ENCODE measurements at places on chromosomes 7 and 10. TPM values are rescaled to one million over a fixed set of nuclear protein-coding genes. Genes with fewer than 3 reads are reported as not detected.

DNA sequence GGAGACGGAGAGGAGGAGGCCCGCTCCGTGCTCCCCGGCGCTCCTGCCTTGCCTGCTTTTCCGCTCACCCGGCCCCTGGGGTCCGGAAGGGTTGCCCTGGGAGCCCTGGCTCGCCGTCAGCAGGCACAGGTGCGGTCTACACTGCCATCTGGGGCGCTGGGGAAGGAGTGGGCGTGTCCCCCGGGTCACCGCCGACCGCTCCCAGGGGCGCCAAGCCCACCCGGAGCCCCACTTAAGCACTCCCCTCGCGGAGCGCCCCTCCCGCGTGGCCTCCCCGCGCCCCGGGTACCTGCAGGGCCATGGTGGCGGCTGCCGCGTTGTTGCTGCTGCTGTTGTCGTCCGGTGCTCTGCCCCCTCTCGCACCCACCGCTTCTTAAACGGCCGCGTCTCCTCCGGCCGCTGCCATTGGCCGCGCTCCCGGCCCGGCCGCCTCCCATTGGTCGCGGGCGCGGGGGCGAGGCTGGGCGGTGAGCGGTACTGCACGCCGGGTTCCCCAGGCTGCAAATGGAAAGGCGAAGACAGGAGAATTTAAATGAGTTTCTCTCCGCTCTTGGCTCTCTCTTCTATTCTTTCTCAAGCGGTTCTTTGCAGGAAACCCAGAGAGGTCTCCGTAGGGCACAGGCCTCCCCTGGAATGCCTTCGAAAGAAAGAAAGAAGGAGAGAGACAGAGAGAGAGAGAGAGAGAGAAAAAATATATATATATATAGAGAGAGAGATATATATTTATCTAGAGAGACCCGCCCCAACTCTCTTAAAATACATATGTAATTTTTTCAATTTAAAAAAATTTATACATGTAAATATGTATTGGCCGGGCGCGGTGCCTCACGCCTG, at the start of gene ACBD7:
ACBD7 (minus strand) TSS at position 349 of the 834 bp plus-strand sequence; CDS start at position 301, 48 bp downstream.
- H3K27ac ChIP-seq: no peak within 1 kb of the TSS
- H3K27me3 ChIP-seq: peaks cover 3% of the 10 kb centered on the region
- H3K4me1 ChIP-seq: peaks cover 8% of the 10 kb centered on the region
- H3K4me3 ChIP-seq: peak within 1 kb of the TSS; percentile 73
- peak; percentile 51 for DNase-seq

DNA sequence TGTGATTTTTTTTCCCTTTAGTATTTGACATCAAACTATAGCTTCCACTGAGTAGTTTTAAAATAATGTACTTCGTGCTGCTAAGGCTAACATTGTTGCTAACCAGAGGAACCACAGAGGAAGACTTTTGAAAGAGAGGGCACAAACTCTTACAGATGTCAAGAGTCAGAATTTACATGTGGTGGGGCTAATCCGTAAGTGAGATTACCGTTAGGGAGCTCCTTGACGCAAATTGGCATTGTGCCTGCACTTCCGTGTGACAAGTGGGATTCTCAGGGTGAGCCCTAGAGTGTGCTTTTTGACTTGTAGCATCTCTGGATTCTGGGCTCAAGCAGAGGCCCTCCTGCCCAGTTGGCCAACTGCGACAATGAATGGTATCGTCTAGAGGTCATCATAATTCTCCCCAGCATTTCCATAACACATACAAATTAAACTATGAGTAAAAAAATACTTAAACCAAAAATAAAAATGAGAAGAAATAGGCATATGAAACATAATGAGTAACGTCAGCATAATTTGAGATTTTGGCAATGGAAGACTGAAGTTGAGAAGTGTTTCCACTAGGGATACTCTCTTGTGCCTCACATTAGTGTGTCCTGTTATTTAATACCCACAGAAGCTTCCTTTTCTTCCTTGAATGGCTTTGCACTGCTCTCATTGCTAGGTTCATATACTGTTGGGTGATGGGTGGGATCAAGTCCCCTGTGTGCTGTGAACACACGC, 164.0 kb downstream of the SDK1 start:
- H3K36me3 ChIP-seq: no peaks in the 10 kb centered on the region
- no peak for DNase-seq
- H3K27ac ChIP-seq: no peak overlapping the region
- H3K27me3 ChIP-seq: no peaks in the 10 kb centered on the region
- H3K4me3 ChIP-seq: no peak overlapping the region

The CCL26 gene
- total RNA-seq: not detected

DNA sequence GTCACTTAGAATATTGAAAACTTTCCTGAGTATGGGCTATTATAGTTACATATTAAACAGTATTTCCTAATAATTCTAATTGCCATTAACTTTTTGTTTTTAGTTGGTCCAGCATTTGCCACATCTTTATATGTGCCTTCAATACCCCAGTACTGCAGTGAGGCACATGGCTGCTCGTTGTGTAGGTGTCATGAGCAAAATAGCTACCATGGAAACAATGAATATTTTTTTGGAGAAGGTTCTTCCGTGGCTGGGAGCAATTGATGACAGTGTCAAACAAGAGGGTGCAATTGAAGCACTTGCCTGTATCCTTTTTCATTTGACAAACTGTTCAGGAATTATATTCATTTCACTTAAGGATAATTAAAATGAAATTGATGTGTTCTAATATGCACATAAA, 72.7 kb downstream of the BTAF1 start:
- no peak for DNase-seq
- H3K27ac ChIP-seq: no peak overlapping the region
- peaks cover 33% of the 10 kb centered on the region for H3K36me3 ChIP-seq

- no peak for DNase-seq
- H3K27me3 ChIP-seq: no peaks in the 10 kb centered on the region
- H3K4me1 ChIP-seq: no peaks in the 10 kb centered on the region
- no peaks in the 10 kb centered on the region for H3K36me3 ChIP-seq
- H3K27ac ChIP-seq: no peak overlapping the region
- H3K4me3 ChIP-seq: no peak overlapping the region
Observed at GRCh38 chr10:30959836-30960210, 71.8 kb downstream of the ZNF438 start.

DNA sequence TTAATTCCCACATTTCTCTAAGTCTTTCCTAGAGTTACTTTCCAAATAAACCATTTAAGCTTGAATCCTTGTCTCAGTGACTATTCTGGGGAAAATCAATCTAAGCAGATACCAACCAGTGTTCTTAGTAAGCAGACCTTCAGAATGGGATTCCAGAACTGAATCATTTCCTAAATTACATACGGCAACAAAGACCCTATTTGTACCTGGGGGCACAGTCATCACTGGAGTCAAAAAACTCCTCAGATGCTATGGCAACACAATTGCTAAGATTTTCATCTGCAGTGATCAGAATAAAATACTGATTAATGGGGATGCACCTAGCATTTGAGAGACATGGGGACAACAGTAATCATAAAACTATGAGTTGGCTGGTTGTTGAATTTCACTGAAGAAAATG, 284.7 kb upstream of the HGF start:
- no peak overlapping the region for H3K27ac ChIP-seq
- no peak overlapping the region for H3K4me3 ChIP-seq

DNA sequence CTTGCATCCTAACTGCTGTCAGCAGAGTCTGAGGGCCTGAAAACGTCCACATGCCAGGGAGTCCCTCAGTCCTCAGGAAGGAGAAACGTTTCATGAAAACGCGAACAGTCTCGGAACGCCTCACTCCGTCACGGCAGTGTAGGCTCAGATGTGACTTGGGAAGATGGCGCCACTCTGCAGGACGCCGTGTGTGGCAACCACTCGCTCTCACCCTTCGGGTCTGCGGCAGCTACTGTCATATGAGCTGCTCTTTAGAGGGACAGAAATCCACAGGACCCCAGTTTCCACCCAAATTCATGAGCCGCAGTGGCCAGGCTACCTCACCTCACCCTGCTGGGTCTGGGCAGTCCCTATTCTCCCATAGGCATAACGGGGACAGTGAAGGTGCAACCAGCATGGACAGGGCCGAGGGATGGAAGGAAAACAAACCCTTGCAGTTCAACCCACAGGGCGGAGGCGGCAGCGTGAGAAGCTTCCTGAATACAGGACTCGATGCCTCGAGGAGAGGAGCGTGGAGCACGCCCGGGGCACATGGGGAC, 438.3 kb downstream of the DNAJB6 start:
- H3K4me1 ChIP-seq: no peaks in the 10 kb centered on the region
- H3K4me3 ChIP-seq: no peak overlapping the region
- no peaks in the 10 kb centered on the region for H3K36me3 ChIP-seq

DNA sequence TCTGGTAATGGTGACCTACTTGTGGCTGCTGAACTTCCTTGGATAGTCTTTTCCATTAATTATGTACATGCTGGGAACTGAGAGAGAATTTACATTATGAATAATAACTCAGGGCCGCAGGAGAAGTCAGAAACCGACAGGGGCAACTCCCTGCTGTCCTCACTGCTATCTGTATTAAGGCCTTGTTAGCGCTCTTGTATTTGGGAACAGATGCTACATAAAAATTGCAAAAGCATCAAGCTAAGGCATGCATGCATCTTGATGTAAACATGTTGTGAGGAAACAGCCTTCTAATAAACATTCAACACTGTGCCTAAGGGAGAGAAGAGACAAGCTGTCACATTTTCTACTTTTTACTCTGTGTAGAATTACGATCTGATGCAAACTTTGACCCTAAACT, 158.4 kb downstream of the PARD3 start:
- no peaks in the 10 kb centered on the region for H3K27me3 ChIP-seq
- no peaks in the 10 kb centered on the region for H3K4me1 ChIP-seq
- no peak overlapping the region for H3K27ac ChIP-seq
- no peak for DNase-seq
- H3K4me3 ChIP-seq: no peak overlapping the region

GRCh38 chr10:27547482-27547881, 43.4 kb downstream of the RAB18 start:
- no peaks in the 10 kb centered on the region for H3K27me3 ChIP-seq
- no peak overlapping the region for H3K27ac ChIP-seq
- H3K36me3 ChIP-seq: no peaks in the 10 kb centered on the region
- H3K4me3 ChIP-seq: no peak overlapping the region
- no peaks in the 10 kb centered on the region for H3K4me1 ChIP-seq

The FZD1 gene
- 6.8 TPM for total RNA-seq

The GRID2IP gene
- total RNA-seq: 0.07 TPM

- H3K4me3 ChIP-seq: no peak overlapping the region
- H3K27ac ChIP-seq: no peak overlapping the region
- H3K27me3 ChIP-seq: no peaks in the 10 kb centered on the region
- no peak for DNase-seq
Observed at GRCh38 chr10:77837925-77838595, 88.5 kb downstream of the DLG5 start.

GRCh38 chr10:6729861-6730344, 149.8 kb upstream of the PRKCQ start:
- H3K4me1 ChIP-seq: no peaks in the 10 kb centered on the region
- H3K27ac ChIP-seq: no peak overlapping the region
- H3K27me3 ChIP-seq: no peaks in the 10 kb centered on the region
- no peak overlapping the region for H3K4me3 ChIP-seq
- peak; percentile 63 for DNase-seq
- H3K36me3 ChIP-seq: no peaks in the 10 kb centered on the region

GRCh38 chr10:123391275-123392028, 237.2 kb downstream of the BUB3 start:
- H3K27me3 ChIP-seq: no peaks in the 10 kb centered on the region
- DNase-seq: no peak
- H3K27ac ChIP-seq: no peak overlapping the region
- H3K4me3 ChIP-seq: no peak overlapping the region

The PODXL gene
- total RNA-seq: 29.9 TPM

- H3K4me1 ChIP-seq: peaks cover 22% of the 10 kb centered on the region
- H3K4me3 ChIP-seq: no peak overlapping the region
- H3K27me3 ChIP-seq: no peaks in the 10 kb centered on the region
- no peak overlapping the region for H3K27ac ChIP-seq
Observed at GRCh38 chr7:18756378-18757050, 261.0 kb downstream of the HDAC9 start.

DNA sequence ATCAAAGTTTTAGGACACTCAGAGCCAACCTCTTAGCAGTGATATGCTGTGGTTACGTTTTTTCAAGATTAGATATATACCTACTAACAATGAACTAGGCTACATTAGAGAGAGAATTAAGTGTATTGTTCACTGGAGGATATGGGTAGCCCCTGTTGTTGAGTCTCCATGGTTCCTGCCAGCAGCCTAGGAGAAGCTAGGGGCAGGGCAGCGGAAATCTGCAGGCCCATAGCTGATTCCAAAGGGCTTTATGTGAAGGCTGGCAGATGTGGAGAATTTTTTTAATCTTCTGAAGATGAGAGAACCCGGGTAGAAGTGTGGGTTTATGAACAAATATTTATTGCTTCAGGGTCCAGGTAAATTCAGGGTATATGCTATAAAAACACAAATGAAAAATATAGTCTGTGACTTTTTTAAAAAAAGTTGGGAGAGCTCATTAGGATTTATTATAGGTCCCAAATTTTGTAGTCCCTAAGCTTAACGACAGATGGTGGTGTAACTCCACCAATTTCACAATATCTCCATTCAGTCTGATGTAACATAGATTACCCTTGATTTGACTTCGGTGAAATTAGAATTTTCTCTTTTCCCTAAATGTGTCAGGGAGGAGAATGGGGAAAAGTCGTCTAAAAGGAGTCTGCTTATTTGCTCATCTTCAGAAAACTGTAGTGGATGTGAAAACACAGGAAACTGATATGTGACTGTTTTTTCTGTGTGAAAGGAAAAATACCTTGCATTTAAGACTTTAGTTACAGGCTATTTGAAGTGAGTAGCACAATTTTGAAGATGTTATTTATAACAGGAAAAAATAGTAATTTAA, 163.0 kb upstream of the PPP1R3A start:
- H3K4me3 ChIP-seq: peak overlapping the region; percentile 55
- peaks cover 23% of the 10 kb centered on the region for H3K4me1 ChIP-seq
- no peaks in the 10 kb centered on the region for H3K36me3 ChIP-seq
- H3K27ac ChIP-seq: no peak overlapping the region

GRCh38 chr7:81594767-81595166, 175.1 kb downstream of the HGF start:
- peak; percentile 64 for DNase-seq
- H3K36me3 ChIP-seq: no peaks in the 10 kb centered on the region
- no peaks in the 10 kb centered on the region for H3K27me3 ChIP-seq
- no peak overlapping the region for H3K4me3 ChIP-seq
- no peaks in the 10 kb centered on the region for H3K4me1 ChIP-seq

DNA sequence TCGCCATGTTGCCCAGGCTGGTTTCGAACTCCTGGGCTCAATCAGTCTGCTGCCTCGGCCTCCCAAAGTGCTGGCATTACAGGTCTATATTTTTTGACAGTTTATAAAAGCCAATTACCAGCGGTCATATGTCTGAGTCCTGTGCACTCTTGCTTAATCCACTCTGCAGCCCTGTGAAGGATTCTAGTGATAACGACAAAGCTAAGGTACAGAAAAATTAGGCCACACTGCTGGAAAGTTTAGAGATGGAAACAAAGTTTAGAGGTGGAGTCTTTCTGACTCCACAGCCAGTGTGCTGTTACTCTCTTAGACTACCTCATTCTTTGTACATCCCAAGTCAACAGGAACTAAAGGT, 707 bp downstream of the PTER start:
- H3K4me1 ChIP-seq: no peaks in the 10 kb centered on the region
- peak overlapping the region; percentile 62 for H3K4me3 ChIP-seq
- no peaks in the 10 kb centered on the region for H3K27me3 ChIP-seq
- no peak for DNase-seq
- no peak overlapping the region for H3K27ac ChIP-seq
- H3K36me3 ChIP-seq: no peaks in the 10 kb centered on the region
